ENCODE measurements at places on chromosomes 13 and 19.

DNA sequence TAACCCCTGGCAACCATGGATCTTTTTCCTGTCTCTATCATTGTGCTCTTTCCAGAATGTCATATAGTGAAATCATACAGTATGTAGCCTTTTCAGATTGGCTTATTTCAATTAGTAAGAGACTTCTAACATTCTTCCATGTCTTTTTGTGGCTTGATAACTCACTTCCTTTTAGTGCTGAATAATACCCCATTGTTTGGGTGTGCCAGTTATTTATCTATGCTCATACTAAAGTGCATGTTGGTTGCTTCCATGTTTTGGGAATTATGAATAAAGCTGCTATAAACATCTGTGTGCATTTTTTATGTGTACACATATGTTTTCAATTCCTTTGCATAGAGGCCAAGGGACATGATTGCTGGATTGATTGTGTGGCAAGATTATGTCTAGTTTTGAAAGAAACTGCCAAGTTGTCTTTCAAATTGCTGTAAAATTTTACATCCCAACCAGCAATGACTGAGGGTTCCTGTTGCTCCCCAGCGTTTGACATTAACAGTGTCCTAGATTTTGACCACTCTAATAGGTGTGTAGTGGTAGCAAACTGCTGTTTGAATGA lies 358.9 kb downstream of the ITGBL1 start:
- DNase-seq, result no peak

DNA sequence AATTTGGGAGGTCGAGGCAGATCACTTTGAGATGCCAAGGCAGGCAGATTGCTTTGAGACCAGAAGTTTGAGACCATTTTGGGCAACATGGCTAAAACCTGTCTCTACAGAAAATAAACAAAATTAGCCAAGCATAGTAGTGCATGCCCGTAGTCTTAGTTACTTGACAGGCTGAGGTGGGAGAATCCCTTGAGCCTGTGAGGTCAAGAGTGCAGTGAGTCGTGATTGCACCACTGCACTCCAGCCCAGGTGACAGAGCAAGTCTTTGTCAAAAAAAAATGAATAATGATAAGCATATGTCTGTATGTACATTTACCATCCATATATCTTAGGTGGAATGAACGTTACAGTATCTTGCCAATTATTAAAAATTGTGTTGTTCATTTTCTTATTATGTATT lies 2447.7 kb downstream of the PCDH9 start:
- no peak for DNase-seq

- DNase-seq, result no peak
Observed at GRCh38 chr19:5955636-5955935, 22.4 kb downstream of the RANBP3 start.

- DNase-seq, result no peak
Observed at GRCh38 chr13:82747291-82747690, 1135.0 kb downstream of the SLITRK1 start.

- DNase-seq, result no peak
Observed at GRCh38 chr19:4519521-4520277, 1.4 kb upstream of the PLIN4 start.

DNA sequence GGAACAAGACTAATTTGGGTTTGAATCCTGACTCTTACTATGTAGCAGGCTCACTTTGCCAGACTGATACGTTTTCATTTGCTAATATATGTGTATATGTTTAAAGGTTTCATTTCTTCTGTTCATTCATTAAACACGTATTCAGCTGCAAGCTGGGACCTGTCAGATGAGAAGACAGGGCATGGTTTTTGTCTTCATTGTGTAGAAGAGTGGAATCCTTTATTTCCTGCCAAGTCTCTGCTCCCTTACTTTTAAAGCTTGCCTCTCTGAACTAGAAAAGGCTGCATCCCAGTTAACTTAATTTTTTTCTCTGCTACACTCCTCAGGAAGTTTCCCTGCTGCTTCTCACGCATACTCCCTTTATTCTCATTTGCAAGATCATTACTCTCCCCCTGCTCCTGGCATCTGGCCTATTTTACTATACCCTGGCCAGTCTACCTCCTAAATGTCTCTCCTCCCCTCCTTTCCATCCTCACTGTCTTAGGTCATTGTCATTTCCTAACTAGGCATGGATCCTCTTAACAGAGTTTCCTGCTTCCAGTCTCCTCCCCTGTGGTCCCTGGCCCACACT lies 141.0 kb upstream of the TMTC4 start:
- DNase-seq, result no peak

GRCh38 chr13:40377783-40378182 lies 288.7 kb downstream of the FOXO1 start:
- DNase-seq, result peak; percentile 17

GRCh38 chr19:18893587-18894253 lies 2.2 kb downstream of the CERS1 start:
- no peak for DNase-seq

GRCh38 chr19:1489463-1490310 lies 463 bp downstream of the PCSK4 start:
- no peak for DNase-seq

- peak; percentile 62 for DNase-seq
Observed at GRCh38 chr19:45591004-45591637, 6.5 kb upstream of the OPA3 start.

DNA sequence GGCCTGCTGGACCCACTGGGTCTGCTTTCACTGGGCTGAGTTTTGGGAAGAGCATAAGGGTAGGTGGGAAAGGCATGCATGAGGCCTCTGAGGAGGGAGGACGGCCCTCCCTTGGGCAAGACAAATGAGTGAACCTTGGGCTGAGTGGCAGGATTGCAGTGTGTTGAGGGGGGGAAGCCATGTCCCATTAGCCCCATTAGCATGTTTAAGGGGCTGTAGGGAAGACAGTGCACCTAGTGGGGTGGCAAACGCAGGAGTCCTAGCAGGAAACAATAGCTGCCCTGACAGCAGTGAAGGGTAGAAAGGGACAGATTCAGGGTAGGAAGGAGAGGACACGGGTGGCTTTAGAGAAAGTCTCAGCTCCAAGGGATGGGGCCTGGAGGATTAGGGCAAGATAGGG lies 3.1 kb upstream of the ZBTB45 start:
- DNase-seq, result no peak

- DNase-seq, result no peak
Observed at GRCh38 chr19:35381318-35381717, 10.4 kb downstream of the GPR42 start.

Measured in Calu3 (cell line).